ENCODE measurements at places on chromosomes 7 and 10.

DNA sequence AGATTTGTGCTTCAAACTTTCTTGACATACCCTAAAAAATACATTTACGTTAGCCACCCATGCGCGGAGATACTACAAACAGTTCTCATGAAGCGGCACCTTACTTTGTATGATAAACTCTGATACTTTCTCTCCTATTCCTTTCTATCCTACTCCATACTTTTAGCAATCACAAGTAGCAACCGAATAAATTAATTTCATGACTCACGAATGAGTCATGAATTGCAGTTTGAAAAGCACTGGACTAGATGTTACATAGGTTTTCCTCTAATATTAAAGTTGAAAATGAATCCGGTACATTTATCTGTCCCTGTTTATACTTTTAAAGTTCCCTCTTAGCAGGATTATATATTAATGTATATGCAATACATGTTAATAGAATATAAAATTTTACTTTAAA is 67.6 kb downstream of the CUBN start:
- DNase-seq: peak; percentile 85

DNA sequence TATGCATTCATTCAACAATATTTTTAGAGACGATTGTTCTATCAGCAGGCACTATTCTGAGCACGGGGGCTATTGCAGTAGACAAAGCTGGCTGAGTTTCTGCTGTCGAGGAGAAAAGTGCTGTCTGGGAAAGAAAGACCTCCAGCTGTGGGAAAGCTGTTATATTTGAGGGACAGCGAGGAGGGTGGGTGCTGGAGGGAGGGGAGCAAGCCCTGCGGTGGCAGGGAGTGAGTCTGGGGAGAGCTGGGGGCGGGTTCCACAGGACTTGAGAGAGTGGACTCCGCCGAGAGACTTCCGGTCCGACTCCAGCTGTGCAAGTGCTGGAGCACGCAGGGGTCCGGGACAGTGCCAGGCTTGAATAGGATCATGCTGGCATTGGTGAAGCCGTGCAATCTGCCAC is 602.1 kb upstream of the FOXK1 start:
- DNase-seq: no peak

DNA sequence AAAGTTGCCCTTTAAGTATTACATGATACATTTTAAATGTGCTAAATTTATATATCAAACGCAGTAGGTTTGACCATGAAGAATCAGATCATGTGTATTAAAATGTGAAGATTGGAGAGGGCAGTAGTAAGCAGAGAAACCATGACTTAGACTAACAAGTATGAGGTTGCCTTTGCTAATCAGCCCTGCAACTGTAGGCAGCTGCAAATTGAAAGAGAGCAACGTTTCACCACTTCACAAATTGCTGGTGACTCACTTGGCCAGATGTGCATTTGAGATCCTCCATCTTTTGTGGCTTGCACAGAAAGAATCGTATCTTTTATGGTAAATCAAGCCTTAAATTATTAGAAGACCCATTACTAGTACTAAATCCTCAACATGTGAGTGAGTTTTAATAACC is 10.1 kb upstream of the SEMA3A start:
- peak; percentile 29 for DNase-seq

DNA sequence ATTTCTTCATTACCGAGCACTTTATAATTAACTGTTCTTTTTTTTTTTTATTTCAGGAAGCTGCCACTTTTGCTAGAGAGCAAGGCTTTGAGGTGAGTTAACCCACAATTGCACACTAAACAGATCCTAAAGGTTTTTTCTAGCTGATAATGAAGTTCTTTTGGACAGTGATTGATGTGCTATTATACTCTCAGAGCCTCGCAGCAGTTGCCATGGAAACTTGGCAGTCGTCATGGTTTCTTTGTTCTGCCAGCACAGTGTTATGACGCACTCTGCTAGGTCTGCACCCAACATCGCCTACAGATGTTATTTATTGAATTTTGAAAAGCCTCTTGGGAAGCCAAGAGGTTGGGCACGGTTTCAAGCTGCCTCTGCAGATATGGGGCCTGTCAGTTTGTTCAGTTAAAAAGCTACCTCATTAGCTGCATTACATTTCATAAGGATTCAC is 237.2 kb upstream of the KAT6B start:
- DNase-seq: peak; percentile 94

DNA sequence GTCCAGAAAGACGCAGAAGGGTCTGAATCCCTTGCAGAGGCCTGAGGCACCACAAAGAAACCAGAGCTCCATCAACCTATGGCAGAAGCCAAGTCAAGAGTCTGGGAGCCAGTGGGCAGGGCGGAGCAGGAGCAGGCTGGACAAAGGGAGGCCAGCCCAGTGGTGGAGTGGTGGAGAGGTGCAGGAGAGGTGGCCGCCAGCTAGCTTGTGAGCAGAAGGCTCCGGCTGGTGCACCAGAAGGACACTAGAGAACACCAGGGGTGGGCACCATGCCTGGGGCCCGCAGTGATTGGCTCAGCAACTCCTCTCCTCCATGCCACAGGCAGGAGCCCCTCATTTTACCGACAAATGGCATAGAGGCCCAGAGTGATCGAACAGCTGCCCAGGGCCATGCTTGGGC is 186.6 kb downstream of the GRID1 start:
- DNase-seq: no peak

- DNase-seq: no peak
Measured at GRCh38 chr7:84017651-84018050, 176.9 kb downstream of the SEMA3A start.

GRCh38 chr10:124348801-124349200 is 69.9 kb downstream of the OAT start:
- DNase-seq: no peak

DNA sequence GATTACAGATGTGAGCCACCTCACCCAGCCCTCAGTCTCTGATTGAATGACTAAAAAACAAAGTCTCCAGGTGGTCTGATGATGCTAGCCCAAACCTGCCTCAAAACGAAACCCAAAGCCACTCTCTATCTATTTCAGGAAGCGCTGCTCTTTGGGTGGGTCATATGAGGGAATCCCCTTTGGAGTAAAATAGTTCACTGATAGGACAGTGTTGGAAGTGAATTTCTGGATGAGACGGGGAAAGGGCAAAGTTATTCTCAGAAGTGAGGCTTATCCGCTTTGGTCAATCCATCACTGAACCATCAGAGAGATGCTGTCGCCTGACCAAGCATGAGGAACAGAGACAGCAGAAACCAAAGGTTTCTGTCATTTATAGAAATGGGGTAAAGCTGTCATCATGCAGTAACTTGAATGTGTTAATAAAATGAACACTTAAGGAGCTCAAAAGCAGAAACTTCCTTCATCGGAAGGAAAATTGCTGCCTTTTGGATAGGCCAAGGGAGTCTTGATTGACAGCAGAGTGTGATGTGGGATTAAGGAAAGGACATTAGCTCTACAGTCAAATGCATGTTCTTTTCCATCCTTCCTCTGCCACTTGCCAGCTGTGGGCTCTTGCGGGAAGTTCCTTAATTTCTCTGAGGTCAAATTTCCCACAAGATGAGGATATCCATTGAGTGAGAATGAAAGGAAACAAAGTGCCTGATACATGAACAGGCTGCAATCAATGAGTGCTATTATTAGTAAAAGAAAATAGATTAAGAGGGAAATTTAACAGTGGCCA is 64.9 kb upstream of the C1QL3 start:
- no peak for DNase-seq

DNA sequence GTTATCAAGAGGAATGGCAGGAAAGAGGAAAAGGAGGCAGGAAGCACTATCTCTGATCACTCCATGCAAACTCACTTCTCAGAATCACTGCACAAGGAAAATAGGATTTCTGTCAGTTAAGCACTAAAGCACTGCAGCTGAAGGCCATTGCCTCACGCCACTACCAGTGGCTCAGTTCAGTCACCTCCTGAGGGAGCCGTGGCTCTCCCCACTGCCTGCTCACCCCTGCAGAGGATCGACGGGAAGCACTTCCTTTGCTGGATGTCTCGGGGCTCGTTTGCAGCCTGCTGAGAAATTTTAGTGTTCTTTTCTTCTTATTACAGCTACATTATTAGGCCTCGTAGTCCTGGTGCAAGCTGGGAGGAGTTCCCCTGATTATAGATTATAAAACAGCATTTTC is 90.1 kb upstream of the ADCY1 start:
- no peak for DNase-seq

- peak; percentile 89 for DNase-seq
Measured at GRCh38 chr7:129489491-129489890, 12.8 kb upstream of the SMKR1 start.

DNA sequence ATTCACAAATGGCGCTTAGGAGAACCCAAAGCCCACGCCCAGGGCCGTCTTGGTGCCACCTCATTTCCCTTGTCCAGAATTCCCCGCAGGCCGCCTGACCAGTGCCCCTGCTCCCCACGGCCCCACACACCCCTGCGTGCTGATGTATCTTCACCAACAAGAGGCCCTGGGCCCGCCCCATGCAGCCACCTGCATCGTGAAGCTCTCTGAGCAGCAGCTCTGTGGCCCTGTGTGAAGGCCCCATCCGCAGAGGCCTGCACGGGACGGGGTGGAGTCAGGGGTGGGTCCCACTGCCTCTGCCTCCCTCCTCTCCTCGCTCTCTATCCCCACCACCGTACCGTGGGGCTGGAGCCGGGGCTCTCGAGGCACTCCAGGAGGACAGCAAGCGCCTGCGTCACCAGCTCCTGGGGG is 14.7 kb downstream of the BRAT1 start:
- no peak for DNase-seq

GRCh38 chr7:135445690-135446089 is 64.2 kb downstream of the CNOT4 start:
- DNase-seq: no peak

DNA sequence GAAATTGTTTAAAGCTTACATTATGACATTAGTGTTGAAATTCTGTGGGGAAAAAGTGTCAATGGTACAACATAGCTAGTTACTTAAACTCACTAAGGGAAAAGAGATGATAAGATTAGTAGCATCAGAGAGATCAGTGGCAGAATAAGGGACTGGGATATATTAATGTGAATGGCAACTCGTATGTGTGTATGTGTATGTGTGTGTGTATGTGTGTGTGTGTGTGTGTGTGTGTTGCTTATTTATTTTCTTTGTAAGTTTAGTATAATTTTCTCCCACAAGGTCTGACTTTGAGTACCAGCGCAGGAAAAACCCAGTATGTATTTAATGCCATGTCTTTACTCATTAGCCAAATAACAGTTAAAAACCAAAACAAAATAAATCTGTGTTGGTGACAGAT is 256.1 kb downstream of the ARHGAP21 start:
- DNase-seq: no peak

DNA sequence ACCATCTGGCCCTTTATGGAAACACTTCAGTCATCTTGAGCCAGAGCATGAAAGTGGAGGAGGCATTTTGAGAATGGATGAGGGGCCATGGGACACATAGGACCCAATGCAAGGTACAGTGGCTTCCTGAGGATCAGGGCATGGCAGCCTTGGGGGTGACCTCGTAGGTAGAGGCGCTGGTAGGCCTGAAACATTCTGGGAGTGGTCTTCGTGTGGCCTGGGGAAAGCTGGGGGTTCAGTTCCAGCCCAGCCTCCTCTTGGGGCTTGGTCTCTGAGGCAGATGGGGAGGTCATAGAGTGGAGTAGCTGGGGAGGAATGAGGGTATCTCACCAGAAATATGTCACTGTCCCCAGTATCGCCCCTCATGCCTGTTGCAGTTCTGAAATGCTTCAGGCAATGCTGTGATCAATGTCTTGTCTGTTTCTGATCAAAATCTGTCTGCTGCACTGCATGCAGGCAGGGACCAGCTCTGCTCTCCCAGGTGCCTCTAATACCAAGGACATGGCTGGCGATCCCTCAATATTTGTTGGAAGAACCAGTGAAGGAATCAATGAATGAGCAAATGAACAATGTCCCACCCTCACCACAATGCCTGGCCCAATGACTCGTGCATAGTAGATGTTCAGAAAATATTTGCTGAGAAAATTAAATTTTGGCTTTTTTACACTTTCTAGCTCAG is 90.9 kb downstream of the CHST15 start:
- DNase-seq: no peak

- DNase-seq: no peak
Measured at GRCh38 chr7:131061818-131062217, 265.9 kb upstream of the MKLN1 start.

- no peak for DNase-seq
Measured at GRCh38 chr7:95776561-95777185, 4.3 kb downstream of the DYNC1I1 start.

DNA sequence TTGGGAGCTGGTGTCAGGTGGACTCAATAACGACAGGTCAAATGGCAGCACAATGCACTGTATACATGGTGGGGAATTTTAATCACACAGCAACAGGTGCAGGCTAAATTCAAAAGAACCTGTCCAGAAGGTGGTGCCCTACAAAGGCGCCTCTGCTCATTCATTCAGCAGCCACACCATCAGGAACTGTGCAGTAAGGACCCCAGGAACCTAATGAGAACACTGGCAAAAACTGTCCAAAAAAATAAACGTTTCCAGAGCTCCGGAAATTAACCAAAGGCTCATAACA is 21.9 kb upstream of the CRYGN start:
- no peak for DNase-seq

GRCh38 chr10:124978376-124978725 is 36.4 kb downstream of the ZRANB1 start:
- DNase-seq: no peak

GRCh38 chr7:25068502-25069213 is 56.4 kb downstream of the CYCS start:
- peak; percentile 3 for DNase-seq

DNA sequence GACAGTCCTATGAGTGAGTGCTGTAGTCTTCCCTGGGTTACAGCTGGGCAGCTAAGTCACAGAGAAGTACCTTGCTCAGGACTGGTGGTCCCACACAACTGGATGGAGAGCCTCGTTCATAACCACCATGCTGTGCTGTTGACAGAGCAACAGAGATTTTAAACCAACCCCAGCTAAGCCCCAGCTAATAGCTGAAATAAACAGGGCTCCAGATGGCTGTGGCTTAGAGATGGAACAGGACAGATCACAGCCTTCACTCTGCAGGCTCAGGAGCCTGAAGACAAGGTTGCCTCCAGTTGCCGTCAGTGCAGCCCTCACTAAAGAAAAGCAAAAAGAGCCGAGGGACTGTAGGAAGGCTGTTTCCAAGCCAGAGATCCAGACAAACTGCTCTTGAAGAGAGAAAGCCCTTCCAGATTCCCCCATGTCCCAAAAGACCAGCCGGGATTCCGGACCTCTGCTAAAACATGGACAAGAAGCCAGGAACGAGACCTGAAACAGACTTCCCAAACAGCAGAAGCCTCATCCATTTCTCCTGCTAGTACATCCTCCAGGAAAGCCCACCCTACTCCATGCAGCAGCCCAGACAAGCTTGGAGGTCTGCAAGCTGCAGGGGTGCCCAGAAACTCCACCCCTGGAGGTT is 4.2 kb downstream of the HTRA1 start:
- DNase-seq: no peak

DNA sequence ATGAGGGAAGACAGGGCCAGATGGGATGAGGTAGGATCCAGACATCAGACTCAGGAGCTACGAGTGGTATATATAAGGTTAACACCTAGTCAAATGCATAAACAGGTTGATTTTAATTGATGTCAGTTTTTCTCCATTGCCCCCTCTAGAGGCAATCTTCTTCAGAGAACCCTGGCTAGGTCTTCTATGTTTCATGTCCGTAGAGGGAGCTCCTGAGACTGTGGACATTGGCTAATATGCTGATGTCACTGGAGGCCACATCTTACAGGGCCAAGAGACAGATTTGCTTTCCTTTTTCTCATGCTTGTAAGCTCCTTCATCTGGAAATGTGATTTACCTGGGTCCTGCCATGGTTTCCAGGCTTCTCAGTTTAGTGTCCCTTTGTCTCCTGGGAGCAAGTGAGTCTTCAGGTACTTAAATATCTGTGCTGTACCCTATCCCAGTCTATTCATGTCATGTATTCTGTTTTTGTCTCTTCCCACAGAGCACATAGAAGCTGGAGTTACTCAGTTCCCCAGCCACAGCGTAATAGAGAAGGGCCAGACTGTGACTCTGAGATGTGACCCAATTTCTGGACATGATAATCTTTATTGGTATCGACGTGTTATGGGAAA is 161.6 kb upstream of the PRSS1 start:
- DNase-seq: peak; percentile 81
